Fibroblast of upper back skin (primary cell): ENCODE measurements at places on chromosomes 7 and 10.
A peak's percentile ranks its signal among the peaks of the same experiment; 100 is the strongest.

DNA sequence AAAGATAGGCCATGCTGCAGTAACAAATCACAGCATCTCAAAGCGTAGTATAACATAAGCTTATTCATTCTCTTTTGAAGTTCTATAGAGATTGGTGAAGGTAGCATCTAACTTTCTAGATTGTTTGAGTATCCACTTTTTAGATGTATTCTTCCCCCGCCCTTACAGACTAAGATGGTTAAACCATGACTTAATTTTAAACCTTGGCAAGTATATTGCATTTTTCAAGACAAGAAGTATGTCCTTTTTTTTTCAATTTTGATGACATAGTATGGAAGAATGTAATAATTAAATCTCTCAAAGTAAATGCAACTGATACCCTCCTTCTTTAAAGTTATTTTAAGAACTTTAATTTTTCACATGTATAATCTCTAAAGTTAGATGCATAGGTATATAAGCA lies 190.0 kb downstream of the KCND2 start:
- DNase-seq = peak; percentile 57

- DNase-seq = no peak
These were observed 43.5 kb downstream of the TMEM270 start for GRCh38 chr7:73904219-73905137.

GRCh38 chr10:20892011-20892585 lies 5.0 kb downstream of the NEBL start:
- DNase-seq = no peak

DNA sequence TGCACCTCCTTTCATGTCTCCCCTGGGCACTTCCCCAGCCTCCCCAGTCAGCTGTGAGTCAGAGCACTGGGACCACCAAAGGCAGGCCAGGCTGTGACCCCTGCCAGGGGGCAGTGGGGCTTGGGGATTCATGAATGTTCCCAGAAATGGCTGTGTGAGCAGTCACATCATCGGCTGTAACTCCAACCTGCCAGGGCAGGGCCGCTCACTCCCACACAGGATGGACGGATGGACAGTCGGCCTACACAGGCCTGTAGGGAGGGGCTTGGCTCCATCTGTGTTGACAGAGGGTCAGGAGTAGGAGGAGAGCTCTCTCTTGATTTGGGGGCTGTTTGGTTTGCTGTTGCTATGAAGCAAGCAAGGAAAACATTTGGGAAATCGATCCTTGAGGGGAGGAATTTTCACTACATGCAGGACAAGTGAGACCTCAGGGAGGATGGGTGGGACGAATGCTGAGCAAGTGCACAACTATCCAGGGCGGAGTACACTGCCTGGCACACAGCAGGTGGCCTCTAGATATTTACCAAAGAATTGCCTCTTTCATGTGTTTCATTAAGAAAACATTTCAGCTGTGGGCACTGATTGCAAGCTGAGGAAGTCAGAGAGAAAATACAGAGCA lies 2.9 kb upstream of the IGFBP1 start:
- no peak for DNase-seq

DNA sequence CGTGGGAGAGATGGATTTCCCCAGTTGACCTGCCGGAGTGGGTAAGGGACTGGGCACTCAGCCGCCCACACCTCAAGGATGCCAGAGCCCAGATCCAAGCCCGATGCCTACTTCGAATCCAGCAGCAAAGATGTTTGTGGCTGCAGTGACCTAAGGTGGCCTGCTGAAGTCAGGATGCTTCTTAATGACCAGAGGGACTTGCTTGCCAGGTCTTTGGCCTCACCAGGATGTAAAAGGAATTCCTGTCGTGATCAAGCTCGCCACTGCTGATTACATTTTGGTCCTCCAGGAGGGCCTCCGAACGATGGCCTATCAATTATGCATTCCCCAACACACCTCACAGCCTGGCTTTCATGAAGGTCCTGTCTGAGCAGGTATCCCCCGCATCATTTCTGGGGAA lies 349.5 kb upstream of the ZMIZ1 start:
- DNase-seq = no peak

DNA sequence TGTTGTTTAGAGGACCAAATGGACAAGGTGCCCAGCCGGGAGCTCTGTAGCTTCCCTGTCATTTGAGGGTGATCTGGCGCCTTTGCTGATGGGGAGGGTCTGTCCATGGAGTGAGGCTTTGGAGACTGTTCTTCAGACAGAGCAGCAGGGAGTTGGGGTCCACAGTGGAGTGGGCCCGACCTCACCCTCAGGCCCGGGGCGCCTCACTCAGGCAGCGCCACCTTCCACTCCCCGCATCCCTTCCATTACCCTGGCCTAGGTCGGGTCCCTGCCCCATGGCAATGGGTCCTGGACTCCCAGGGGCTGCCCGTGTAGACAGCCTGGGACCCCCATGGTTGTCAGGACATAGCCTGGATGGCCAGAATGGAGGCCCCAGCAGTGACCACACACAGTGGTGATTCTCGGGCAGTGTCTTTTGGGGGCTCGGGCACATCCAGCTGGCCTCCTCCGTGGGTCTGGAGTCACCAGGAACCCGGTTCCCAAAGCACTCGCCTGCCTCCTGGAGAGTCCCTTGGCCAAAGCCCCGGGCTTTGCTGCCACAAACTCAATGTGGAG lies 38.5 kb downstream of the TCERG1L start:
- DNase-seq = no peak
